ENCODE measurements at places on chromosomes 16 and 17.

DNA sequence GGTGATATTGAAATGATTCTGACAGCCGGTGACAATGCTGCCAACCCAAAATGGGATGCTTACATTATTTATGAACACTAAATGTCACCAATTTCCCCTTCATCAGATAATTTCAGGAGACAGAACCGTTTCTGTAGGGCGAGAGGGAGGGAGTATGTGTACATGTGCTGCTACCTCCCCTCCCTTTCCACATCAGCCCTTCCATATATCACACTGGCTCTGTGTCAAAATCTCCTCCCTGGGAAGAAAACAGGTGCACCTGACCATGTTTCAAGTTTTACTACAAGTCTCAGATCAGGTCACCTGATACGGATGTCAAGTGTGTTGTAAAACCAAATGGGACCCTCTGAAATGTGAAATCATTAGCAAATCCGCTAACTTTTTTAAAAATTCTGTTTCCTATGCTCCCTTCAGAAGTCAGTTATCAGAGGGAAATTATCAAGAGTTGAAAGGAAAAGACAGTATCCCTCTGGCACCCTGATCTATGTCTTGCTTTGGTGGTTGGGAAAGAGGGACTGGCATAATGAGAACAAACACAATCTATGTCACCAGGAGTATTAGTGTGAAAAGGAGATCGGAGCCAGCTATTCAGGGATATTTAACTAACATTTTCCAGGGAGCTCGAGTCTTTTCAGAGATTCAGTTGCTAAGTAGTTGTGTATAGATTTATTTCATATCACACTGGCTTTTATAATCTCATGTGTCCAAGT lies 1002.3 kb upstream of the CDH8 start:
- DNase-seq = no peak

DNA sequence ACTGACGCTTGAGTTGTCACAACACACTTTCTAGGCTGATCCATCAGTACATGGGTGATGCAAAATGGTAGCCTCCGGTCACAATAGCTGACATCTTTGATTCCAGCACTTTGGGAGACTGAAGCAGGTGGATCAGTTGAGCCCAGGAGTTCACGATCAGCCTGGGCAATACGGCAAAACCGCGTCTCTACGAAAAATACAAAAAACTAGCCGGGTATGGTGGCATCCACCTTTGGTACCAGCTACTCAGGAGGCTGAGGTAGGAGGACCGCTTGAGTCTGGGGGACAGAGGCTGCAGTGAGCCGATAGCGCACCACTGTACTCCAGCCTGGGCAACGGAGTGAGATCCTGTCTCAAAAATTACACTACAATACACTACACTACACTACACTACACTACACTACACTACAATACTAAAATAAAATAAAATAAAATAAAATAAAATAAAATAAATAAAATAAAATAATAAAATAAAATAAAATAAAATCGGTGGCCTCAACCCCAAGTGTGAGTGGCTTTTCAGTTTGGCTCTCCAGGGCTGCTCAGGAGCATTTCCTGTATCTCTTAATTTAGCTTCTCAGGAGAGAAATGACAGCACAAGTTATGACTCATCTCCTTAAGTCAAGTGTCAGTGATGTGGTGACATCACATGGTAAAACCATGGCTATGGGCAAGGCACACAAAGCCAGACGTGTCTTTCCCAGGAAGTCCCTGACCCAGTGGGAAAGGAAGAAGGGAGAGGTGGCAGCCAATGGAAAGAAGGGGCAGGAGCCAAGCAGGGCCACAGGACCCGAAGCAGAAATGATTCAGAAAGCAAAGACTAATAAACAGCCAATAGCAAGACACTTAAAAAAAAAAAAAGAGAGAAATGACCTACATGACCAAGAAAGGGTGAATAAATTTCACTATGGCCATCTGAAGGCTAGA lies 75.3 kb upstream of the TBC1D3K start:
- DNase-seq = peak; percentile 24

GRCh38 chr16:54026456-54026855 lies 260.1 kb downstream of the IRX3 start:
- no peak for DNase-seq

GRCh38 chr16:55151561-55152305 lies 172.3 kb upstream of the IRX6 start:
- no peak for DNase-seq

GRCh38 chr17:75074532-75074931 lies 13.2 kb upstream of the SLC16A5 start:
- DNase-seq = no peak

DNA sequence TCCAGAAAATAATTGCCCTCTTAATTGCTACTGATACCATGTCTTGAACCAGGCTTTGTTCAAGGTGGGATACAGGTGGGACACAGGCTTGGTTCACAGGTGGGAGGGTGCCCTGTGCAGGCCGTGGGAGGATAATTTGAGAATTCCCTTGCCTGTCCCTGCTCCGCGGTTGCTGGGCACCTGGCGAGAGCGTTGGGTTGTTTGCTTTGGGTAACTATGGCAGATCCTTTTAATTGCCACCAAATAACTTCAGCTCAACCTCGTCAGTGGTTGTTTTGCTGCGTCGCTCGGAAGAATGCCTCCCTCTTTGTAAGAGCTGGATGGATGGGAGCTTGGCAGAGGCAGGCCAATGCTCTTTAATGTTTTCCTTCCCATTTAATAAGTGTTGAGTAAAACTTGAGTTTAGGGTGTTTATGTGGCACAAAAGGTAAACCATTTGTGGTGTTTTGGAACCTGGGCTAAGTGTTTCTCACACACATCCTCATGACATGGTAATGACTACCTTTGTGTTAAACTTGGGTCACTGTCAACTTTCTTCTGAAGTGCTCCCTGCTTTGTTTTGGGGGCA lies 202.5 kb downstream of the MSI2 start:
- no peak for DNase-seq

DNA sequence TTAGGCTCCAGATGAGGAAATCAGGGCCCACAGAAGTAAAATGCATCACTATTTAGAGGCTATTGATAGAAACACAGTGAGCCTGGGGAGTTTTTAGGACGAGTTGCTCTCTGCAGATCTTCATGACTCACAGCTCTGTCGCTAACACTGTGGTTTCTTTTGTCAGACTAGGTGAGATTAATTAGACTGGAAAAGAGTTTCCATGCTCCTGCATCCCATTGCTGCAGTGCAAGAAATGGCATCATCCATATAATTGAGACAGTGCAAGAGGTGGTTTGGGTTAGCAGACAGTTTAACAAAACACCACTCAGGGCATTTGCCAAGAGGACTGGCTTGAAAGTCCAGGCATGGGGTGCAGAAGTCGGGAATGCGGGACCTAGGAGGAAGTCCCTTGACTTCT lies 198.8 kb upstream of the CACNG5 start:
- no peak for DNase-seq

DNA sequence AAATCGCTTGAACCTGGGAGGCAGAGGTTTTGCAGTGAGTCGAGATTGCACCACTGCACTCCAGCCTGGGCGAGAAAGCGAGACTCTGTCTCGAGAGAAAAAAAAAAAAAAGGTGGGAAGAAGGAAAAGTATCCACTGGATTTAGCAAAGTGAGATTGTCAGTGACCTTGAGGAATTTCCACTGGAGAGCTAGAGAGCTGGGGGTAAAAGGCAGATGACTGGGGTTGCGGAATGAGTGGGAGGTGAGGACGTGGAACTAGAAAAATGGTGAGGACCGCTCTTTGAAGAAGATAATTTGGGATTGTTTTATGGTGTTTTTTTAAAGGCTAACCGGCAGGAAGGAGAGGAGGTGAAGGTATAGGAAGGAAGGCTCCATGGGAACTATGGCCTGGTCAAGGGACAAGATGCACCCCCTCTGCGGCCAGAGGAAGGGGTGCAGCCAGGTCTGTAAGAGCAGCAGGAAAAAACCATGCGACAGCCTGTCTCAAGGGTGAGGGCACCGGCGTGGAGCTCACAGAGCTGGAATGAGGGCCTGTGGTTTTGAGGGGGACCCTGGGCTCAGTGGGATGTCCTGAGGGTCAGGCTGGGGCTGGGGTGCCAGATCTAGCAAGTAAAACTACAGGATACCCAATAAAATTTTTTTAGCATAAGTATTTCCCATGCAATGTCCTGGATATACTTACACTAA lies 694 bp upstream of the MLST8 start:
- no peak for DNase-seq

DNA sequence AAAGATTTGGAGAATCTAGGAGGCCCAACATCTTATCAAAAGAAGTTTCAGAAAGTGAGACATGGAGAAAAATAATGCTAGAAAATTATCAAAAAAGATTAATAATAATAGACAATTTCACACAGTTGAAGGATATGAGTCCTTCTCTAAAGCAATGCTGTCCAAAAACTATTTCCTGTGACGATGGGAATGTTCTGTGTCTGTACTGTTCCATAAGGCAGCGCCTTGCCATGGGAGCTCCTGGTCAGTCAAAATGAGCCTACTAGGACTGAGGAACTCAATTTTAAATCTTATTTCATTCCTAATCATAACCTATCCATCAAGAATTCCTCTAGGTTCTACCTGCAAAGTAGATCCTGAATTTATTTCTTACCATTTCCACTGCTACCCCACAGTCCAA lies 49.0 kb downstream of the CACNG1 start:
- no peak for DNase-seq

GRCh38 chr17:29461483-29462206 lies 71.5 kb downstream of the TAOK1 start:
- no peak for DNase-seq

- DNase-seq = no peak
These were observed 40.5 kb downstream of the LCMT1 start for GRCh38 chr16:25151996-25152395.

DNA sequence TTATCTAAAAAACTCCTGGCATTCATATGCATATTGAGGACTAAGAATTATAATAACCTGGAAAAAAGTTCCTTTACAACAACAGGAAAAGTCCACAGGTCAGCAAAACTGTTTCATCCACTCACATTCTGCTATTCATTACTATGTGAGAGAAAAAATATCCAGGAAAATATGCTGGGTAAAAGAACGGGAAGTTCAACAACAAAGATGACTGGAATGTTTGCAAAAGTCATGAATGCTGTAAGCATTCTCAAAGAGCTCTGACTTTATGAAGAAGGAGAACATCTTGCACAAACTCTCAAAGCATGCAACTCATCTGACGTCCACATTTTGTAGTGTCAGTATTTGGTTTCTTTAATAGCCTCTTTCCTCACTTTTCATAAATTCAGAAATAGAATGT lies 56.9 kb upstream of the ALDH3A1 start:
- DNase-seq = no peak

DNA sequence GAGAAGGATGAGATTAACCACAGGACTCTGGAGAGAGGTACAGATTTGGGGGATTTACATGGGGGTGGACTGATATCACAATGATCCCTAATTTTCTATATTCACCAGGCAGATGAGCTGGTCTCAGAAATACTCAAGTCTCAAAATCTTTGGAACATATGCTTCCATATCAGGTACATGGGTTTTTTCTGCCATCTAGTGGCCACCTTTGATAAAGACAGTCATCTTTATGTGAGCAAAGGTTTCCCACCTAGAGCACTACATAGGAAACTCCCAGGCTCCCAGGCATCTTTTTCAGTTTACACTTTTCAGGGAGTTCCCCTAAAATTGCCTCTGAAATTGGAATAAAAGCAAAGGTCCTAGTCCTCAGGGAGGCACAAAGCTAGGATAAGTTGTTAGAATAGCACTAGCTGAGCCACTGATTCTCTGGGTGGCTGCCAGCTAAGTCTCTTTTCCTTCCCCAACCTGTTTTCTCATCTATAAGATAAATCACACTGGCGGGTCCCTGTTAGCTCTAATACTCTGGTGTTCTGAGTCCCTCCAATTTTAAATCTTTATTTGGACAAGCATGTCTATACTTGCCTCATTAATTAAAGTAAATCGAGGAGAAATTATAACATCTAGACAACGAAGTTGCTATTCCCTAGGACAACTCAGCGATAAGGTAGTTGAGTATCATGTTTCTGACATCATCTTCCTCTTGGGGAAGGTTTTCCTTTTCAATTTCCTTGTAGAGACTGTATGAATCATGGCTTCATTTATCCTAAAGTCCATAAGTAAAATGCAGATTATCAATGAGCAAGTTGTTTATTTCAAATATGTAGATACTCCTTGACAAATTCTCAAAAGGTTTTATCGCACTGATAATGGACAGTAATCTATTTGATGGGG lies 19.0 kb upstream of the MON1B start:
- DNase-seq = no peak

DNA sequence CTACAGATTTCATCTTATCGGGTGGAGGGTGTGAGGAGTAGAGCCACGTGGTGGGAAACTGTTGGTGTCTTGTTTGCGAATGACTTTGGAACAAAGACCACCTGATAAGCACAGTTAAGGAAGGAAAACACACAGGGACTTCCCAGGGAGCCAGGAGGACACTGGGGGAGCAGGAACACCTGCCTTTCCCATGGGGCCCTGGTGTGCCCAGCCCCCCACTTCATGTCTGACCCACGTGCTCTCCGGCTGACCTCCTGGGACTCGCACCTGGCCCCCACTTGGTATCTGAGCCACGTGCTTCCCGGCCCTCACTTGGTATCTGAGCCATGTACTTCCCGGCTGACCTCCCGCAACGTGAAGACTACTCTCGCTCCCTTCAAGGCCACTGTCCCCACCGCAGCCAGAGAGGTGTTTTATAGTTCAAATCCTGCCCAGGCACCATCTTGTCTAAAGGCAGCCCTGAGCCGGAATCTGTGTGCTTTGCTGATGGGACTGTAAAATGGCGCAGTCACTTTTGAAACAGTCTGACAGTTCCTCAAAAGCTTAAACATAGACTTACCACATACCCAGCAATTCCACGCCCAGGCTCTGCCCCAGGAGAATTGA lies 5.4 kb upstream of the CSNK1D start:
- no peak for DNase-seq

- peak; percentile 40 for DNase-seq
These were observed 64.1 kb downstream of the PLD6 start for GRCh38 chr17:17141860-17142552.

DNA sequence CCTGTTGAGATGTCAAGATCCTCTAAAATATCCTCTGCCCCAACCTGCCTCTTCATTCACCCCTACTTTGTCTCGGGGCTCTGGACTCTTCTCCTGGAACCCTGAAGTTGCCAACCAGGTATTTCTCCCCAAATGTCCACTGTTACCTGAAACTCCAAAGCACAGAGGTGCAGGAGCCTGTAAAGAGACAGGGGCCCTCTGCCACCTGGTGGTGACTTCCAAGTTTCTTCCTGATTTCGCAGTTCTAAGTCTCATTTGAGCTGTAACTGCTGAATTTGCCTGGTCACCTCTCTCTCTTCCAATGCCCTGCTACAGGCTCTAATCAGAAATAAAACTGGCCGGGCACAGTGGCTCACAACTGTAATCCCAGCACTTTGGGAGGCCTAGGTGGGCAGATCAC lies 77.1 kb upstream of the RCVRN start:
- DNase-seq = no peak

- no peak for DNase-seq
These were observed 688 bp downstream of the CA10 start for GRCh38 chr17:52157603-52158449.

DNA sequence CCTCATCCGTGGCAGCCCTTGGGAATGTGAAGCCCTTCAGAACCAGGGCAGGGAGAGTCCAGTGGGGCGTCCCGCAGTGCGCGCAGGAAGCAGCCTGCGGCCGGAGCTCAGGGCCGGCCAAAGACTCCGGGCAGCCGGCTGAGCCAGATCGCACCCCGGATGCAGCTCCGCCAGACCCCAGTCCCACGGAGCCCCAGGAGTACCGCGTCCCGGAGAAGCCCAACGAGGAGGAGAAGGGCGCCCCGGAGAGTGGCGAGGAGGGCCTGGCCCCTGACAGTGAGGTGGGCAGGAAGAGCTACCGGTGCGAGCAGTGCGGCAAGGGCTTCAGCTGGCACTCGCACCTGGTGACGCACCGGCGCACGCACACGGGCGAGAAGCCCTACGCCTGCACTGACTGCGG lies 6.9 kb downstream of the ZNF205 start:
- no peak for DNase-seq

GRCh38 chr17:27157297-27157696 lies 136.6 kb upstream of the WSB1 start:
- DNase-seq = no peak

Data from stimulated activated CD4-positive, alpha-beta T cell treated with anti-CD3 and anti-CD28 coated beads, Interleukin-1b, Interleukin-23, amount 100 ng/mL, for 48 hours (primary cell).